Activated naive CD4-positive, alpha-beta T cell treated with anti-CD3 and anti-CD28 coated beads, Interleukin-2, amount 10 ng/mL, durations not matched to agents 7 days and 5 days (primary cell): ENCODE measurements at places on chromosomes 5 and 9.

DNA sequence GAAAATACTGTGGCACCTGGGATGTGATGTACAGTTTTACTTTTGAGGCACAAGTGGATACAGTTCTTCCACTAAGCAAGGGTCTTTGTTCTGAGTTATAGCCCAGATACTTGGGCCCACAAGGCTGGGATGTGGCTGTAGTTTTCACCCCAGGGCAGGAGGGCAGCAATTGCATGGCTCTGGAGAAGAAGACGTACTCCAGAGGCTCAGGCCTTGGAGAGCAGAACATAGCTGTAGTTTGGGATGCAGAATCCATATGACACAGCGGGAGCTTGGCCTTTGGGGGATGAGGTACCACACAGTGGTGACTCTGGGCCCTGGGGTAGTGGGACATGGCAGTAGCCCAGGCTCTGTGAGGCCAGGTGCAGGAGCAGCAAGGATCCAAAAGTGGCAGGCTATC is 110.8 kb upstream of the FSTL4 start:
- H3K27me3 ChIP-seq: peaks cover 25% of the 10 kb centered on the region
- no peak overlapping the region for H3K27ac ChIP-seq
- no peaks in the 10 kb centered on the region for H3K4me1 ChIP-seq
- no peaks in the 10 kb centered on the region for H3K36me3 ChIP-seq
- DNase-seq: no peak

- peaks cover 5% of the 10 kb centered on the region for H3K4me1 ChIP-seq
- no peaks in the 10 kb centered on the region for H3K36me3 ChIP-seq
- no peak overlapping the region for H3K4me3 ChIP-seq
- H3K27me3 ChIP-seq: peaks cover 41% of the 10 kb centered on the region
Observed at GRCh38 chr9:96116275-96117064, 185.5 kb downstream of the HSD17B3 start.

- H3K4me1 ChIP-seq: no peaks in the 10 kb centered on the region
- H3K36me3 ChIP-seq: no peaks in the 10 kb centered on the region
- no peaks in the 10 kb centered on the region for H3K27me3 ChIP-seq
- no peak overlapping the region for H3K4me3 ChIP-seq
Observed at GRCh38 chr9:90555351-90556057, 87.1 kb downstream of the DIRAS2 start.

DNA sequence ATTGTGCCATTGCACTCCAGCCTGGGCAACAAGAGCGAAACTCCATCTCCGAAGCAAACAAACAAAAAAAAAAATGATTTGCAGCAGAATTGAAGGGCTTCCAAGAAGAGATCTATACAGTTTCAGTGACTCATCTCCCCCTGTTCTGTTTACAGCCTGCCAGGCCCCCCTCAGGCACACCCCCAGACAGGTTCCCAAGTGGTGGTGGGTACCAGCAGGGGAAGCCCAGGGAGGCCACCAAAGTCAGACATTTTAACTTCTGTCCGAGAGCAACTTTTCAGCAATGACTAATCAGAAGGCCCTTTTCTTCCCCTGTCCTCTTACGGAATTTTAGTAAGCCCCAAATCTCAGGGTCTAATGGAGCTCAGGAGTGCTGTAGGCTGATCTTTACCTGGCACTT is 98.7 kb downstream of the PAX5 start:
- H3K36me3 ChIP-seq: no peaks in the 10 kb centered on the region
- peaks cover 21% of the 10 kb centered on the region for H3K27me3 ChIP-seq
- H3K4me3 ChIP-seq: no peak overlapping the region
- no peaks in the 10 kb centered on the region for H3K4me1 ChIP-seq

- no peaks in the 10 kb centered on the region for H3K4me1 ChIP-seq
- no peaks in the 10 kb centered on the region for H3K27me3 ChIP-seq
- no peak within 1 kb of the TSS for H3K4me3 ChIP-seq
- H3K36me3 ChIP-seq: no peaks in the 10 kb centered on the region
- no peak for DNase-seq
- H3K27ac ChIP-seq: no peak within 1 kb of the TSS
Observed at GRCh38 chr9:94084314-94084713, at the start of gene PTPDC1. PTPDC1 (plus strand) TSS chr9:94084464; CDS start chr9:94084531, 67 bp downstream.

- H3K4me1 ChIP-seq: no peaks in the 10 kb centered on the region
- H3K4me3 ChIP-seq: no peak overlapping the region
- no peaks in the 10 kb centered on the region for H3K36me3 ChIP-seq
Observed at GRCh38 chr5:130331332-130331731, 427.1 kb downstream of the CHSY3 start.
